ENCODE measurements at places on chromosomes 1 and 21. TPM values are rescaled to one million over a fixed set of nuclear protein-coding genes. Genes with fewer than 3 reads are reported as not detected.

GRCh38 chr1:213618094-213618493 is 369.7 kb upstream of the PROX1 start:
- DNase-seq: no peak
- peaks cover 40% of the 10 kb centered on the region for H3K27me3 ChIP-seq
- peaks cover 8% of the 10 kb centered on the region for H3K4me1 ChIP-seq
- H3K4me3 ChIP-seq: no peak overlapping the region

Gene CYP4A22
- not detected for total RNA-seq

Gene SAMD13
- 0.82 TPM for total RNA-seq

Gene ASAP3
- not detected for total RNA-seq

DNA sequence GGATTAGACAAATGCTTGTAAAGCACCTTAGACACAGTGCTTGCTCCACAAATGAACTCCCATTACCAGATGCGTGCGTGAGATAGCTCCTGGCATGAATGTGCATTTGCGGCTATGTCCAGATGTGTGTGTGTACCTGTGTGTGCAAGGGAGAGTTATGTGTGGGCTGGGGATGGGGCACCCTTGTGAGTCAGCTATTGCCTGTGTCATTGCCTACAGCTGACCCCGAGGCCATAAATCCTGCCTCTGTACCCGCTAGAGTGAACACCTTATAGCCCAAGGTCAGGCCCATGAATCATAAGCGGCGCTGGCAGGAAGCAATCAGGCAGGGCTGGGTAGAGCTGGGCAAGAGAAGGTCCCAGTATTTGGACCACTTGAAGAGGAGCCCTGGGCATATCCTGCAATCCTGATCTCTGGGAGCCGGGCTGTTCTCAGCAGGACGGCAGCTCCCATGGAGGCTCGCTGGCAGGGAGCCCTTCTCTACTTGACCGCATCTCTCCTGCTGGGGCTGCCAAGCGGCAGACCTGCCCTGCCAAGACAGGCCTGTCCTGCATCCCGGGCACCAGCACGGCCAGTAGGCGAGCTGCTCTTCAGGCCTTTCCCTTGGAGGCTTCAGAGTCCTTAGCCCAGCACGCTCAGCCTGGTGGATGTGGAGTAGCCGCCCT is 86.4 kb downstream of the TMEM53 start:
- H3K36me3 ChIP-seq: no peaks in the 10 kb centered on the region
- no peak overlapping the region for H3K27ac ChIP-seq
- peaks cover 10% of the 10 kb centered on the region for H3K27me3 ChIP-seq
- no peak for DNase-seq
